Midbrain (tissue), 1 donor: ENCODE measurements at places on chromosomes 1 and 21.
A peak's percentile ranks its signal among the peaks of the same experiment; 100 is the strongest.

DNA sequence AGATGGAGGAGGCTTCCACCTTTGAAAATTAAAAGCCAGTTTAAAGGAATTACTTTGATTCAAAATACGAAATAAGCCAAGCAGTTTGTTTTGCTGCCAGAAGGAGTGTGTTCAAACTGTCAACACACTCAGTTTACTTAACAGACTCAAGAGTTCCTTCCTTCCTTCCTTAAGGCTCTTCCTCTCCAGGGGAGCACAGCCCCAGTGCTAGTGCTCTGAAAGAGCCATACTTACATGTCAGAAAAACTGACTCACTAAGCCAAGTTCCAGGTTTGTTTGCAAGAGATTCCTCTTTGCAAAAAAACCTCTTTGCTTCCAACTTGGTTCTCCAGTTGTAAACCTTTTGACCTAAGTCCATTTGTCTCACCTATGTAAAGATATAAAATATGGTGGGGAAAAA lies 14.3 kb downstream of the SETD4 start:
- no peak for DNase-seq

GRCh38 chr1:161962091-161962887 lies 61.4 kb downstream of the OLFML2B start:
- DNase-seq: no peak

GRCh38 chr1:22736501-22737080 lies 26.0 kb downstream of the EPHB2 start:
- no peak for DNase-seq

DNA sequence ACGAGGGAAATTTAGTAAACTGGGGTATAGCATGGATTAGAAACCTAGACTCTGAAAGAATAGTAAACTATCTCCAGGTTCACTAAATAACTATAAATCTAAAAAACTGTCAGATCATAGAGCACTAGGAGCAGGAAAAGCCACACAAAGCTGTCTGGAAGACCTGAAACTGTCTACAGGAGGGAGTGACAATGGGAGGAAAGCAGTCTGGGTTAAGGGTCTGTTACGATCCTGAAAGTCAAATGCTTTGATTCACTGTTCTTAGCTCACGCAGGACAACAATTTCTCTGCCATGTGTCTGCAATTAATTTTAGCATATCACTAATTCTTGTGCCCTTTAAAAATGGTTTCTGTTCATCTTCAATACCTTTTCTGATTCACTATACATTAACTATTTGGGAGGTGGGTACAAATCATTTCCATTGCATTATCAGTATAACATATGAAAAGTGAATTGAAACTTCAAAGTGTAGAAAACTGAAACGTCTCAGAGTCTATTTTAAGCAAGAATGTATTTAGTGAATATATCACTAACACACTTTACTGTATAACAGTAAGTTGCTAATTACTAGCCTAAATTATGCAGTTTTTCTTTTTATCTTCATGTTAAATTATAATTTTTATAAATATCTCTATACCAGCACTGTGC lies 18.4 kb downstream of the CEP170 start:
- DNase-seq: no peak

GRCh38 chr21:42621166-42621818 lies 32.1 kb upstream of the PDE9A start:
- DNase-seq: no peak

DNA sequence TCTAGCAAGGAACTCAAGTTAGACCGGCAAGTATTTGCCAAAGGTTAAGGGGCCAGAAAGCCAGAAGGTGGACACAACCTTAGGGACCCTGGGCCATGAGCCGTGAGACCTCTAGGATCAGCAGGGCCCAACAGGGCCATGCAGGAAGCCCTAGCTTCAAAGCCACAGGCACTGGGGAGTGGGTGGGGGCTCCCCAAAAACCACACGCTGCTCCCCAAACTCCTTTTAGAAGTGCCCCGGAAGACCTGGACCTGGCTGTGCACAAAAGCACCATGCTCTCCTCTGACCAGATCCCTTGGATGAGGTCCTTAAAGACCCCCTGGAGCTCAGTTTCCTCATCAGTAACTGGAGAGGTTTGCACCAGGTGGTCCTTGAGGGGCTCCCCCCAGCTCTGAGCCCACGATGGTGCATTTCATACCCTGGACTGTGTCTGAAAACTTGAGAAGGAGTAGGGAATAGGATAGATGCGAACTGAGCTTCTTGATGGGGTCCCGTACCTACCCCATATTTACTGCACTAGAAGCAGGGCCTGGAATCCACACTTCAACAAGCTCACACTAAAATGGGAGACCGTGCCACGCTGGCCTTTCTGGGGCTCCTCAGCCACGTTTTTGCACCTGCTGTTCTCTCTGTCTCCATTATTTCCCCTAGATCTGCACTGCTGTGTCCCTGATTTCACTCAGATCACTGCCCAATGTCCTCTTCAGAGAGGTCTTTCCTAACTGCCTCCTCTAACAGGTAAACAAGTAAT lies 40.6 kb upstream of the LBR start:
- no peak for DNase-seq

- DNase-seq: no peak
These were observed 9.5 kb downstream of the COLGALT2 start for GRCh38 chr1:184027826-184028695.

DNA sequence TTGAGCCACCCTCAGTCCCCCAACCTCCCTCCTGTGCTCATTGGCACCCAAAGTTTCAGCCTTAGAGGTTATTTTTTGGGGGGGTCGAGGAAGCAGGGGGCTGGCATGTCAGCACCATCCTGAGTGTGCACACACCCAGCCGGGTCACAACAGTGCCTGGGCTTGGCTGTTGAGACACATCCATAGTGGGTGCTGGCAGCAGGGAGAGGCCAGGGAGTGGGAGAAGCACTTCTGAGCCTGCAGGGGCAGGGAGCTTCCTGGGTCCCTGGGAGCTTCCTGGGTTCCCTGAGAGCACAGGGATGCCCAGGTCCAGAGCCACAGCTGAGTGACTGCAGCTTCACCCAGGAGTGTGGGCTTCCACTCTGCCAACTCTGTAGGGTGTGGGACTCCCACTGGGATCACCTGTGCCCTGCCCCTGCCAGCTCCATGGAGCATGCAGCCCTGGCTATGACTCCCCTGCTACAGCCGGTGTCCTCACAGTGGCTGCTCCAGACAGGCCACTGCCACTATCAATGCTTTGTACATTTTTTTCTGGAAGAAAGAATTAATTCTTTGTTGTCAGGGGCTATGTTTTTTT lies 240.4 kb downstream of the PTGER3 start:
- DNase-seq: no peak

GRCh38 chr1:244011271-244011670 lies 39.8 kb upstream of the ZBTB18 start:
- DNase-seq: peak; percentile 10

DNA sequence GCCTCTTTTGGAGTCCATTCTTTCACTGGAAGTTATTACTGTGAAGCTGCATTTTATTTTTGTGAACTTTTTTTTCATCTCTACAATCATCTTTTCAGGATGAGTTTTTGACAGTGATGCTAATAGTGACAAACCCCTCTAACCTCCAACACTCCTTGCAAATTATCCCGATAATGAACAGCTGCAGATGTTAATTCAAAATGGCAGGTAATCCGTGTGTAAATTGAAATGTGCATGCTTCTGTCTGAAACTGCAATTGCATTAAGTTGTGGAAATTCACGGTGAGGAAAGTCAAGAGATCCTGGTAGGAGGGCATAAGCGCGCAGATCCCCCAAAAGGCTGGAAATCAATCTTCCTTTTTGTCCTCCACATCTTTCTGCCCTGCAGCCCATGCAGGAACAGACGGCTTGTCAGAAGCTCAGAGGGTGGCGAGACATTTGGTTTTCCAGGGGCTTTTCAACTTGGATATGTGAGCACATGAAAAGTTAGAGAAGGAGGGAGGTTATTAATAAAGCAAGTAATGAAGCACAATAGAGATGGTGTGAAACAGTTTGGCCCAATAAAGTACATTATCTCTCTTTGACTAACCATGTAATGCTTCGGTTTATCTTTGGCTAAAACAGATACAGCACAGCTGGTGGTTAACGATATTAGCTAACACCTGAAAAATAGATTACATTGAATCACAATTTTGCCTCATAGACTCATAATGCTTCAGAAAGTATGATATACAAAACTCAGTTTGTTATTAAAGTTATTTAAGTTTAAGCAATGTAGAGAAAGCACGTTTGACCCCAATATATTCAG lies 143.5 kb upstream of the COA6 start:
- no peak for DNase-seq

DNA sequence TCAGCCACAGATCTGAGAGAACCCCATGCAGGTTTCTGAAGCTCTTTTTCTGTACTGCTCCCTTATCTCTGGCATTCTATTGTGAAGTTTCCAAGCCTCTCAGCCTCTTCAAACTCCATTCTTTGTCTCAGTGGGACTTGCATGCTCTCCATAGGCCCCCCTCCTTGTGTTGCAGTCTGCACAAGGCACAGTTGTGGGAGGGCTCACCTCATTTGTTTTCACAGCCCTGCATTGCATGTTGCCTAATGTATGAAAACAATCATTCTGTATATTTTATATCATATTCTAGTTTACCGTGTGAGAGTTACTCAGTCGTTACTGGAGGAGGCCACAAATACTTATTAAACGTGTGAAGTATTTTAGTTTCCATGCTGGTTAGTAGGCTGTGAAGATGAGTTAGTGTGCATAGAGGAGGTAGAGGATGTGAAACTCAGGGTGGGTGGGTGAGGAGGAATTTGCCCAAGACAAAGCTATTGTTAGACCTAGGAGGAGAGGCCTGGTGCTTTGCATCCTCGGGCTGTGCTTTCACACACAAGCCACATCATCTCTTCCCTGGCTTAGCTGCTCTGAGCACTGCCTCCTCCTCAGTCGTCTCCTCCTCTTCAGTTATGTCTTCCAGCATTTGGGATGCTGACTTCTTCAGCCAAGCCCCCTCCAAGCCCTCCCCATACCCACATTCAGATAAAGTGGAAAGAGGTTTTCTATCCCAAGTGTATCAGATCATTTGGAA lies 7.8 kb upstream of the CHI3L2 start:
- peak; percentile 14 for DNase-seq

DNA sequence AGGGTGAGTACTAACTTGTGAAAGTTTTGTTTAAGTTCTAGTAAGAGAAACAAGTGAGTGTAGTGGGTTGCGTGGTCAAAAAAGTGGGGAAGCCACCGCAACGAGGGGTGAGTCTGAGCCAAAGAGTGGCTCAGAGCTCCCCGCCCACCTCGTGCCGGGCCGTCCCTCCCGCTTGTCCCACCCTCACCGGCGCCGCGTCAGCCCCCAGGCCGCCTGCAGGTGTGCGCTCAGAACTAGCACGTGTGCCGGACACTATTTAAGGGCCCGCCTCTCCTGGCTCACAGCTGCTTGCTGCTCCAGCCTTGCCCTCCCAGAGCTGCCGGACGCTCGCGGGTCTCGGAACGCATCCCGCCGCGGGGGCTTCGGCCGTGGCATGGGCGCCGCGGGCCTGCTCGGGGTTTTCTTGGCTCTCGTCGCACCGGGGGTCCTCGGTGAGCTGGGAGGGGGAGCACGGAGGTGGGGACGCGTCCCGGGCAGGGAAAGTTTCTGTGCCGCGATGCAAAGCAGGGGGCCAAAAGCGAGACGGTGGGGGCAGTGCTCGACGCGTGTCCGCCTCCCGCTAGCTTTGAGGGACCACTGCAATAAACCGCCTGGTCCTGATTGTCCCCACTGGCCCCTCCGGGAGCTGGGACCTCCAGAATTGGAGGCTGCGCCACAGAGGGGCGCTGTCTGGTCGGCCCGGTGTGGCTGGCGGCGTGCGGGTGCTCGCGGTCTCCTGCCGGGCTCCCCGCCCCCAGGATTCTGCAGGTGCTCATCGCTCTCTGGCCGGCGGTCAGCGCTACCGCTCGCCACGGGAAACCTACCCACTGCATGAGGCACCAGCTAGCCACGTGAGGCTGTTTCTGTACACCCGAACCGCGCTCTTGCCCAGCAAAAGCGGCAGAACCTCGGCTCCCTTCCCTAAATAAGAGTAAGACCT lies at the start of gene CR2:
TSS of gene CR2 (plus strand) at position 283 of the 919 bp plus-strand sequence. CDS start at position 374, 91 bp downstream.
- peak; percentile 1 for DNase-seq

DNA sequence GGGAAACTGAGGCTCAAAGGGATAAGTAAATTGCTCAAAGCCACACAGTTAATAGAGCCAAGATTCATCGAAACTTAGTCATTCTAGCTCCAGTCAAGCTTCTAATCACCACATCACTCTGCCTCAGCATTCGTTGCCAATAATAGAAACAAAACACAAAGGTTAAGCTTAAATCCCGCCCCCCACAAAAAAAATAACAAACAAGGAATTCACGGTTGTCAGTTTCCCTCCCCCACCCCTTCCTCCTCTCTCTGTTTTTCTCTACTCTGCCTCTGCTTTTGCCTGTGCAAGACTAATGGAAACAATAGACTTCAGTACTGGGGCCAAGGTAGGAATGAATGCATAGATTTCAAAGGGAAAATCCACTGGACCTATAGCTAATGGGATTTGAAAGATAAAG lies 70.7 kb upstream of the ZNF644 start:
- DNase-seq: no peak

- no peak for DNase-seq
These were observed 431 bp downstream of the EEIG2 start for GRCh38 chr1:108560189-108560873.

DNA sequence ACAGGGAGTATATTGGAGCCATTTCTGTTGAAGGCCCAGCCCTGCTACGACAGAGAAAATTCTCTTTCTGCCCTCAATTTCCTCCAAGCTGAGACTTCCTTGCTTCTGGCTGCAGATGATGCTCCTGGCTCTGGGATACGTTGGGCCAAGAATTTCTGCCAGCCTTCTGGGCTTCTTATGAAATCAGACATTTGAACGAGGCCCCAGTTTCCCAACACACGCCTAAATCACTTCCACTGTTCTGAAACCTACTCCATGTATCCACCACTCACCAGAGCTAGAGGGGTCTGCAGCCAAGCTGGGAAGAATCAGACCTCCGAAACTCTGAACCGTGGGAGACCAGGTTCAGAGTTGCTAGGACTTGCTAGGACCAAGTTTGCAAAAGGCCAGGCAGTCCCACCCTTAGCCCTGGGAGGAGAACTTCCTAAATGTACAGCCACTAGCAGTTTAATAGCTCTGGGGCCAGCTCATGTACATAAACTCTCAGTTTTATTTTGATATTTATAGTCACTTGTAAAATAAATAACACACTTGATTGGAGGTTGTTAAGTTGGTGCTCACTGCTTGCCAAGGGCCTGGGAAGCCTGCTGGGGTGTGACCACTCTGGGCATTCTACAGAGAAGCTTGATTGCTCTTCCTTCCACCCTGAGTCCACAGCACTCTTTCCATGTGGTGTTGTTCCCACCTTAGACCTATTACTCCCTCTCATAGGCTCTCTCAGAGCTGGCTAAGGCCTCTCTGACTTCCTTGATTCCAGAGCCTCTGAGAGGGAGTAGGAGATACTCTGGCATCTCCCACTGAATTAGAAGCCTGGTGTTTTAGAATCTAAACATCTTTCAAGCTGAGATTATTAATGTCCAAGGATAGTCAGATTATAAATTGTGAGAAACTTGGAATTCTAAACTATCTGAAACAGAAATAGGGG lies 83.4 kb upstream of the TRABD2B start:
- DNase-seq: no peak

- DNase-seq: no peak
These were observed 2.5 kb downstream of the MRPL9 start for GRCh38 chr1:151760597-151761385.

GRCh38 chr1:201261771-201262547 lies 21.3 kb upstream of the PKP1 start:
- DNase-seq: no peak

GRCh38 chr1:3018576-3018975 lies 2.7 kb upstream of the ACTRT2 start:
- no peak for DNase-seq

- DNase-seq: no peak
These were observed 38.2 kb downstream of the PRDM16 start for GRCh38 chr1:3107201-3107600.

- DNase-seq: no peak
These were observed 207.7 kb upstream of the FGGY start for GRCh38 chr1:59089036-59089798.

- no peak for DNase-seq
These were observed 18.6 kb downstream of the TMEM81 start for GRCh38 chr1:205065666-205066065.
